ENCODE measurements at places on chromosomes 7 and 10.

DNA sequence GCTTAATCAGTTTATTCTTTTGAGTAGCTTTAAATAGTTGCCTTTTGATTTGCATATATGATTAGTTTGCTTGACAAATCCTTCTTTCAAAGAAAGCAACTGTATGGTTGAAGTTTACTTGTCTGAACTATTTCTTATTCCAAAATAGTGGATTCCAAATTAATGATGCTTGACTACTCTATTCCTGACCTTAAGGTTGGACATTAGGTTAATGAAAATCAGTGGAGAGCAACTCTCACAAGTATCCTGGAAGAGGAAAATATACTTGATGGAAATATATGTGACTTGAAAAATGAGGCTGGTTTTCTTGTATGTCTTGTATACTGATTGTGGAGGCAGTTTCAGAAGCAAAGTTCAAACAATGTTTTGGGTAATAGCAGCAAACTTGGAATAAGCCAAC, 369.2 kb upstream of the PODXL start:
- DNase-seq: no peak

DNA sequence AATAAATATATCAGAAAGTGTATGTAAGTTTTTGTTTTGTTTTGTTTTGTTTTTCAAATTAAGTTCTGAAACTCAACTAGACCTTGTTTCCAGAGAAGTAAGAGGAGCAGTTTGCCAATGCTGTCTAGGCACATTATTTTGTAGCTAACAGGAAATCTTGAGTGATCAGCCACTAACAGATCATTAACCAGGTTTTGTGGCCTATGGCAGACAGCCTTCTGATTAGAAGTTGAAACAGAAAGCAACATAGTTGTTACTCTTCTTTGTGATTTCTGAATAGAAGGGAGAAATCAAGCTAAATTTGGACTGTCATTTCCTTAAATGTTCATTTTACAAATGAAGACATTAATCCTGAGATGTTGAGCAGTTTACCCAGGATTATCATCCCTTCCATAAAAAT, 142.6 kb downstream of the PLXDC2 start:
- DNase-seq: no peak

DNA sequence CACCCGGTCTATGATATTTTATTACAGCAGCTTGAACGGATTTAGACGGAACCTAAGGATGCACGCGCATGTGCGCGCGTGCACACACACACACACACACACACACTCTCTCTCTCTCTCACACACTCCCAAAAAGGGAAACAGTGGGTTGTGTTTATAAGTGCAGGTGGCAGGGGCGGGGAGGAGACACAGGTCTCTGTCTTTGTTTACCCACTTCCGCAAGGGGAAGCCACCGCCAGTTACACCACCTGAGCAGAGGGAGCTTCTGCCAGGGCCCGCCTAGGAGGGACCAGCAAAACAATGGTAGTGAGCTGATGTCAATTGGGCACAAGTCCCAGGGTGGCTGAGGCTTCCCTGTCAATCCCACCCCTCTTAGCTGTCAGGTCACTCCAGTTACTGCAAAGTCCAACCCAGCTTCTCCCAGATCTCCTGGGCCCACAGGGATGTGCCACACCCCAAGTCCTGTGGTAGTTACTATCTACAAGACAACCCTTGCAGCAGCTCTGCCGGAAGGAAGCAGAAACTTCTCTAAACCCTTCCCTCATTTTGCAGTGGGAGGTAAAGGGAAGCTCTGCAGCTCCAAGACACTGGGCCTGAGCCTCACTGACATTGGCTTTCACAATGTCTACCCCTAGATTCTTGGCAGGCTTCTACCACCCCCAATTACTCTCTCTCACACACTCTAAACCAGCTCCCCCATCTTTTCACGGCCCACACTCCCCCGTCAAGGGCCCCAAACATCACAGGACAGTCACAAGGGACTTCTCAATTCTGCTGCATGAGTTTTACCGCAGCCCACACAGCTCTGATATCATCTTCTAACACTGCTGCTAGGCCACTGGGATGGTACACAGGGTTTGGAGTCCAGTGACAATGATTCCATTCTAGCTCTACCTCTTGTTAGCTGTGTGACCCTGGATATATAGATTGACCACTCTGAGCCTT, 17.6 kb downstream of the ANXA11 start:
- peak; percentile 75 for DNase-seq

DNA sequence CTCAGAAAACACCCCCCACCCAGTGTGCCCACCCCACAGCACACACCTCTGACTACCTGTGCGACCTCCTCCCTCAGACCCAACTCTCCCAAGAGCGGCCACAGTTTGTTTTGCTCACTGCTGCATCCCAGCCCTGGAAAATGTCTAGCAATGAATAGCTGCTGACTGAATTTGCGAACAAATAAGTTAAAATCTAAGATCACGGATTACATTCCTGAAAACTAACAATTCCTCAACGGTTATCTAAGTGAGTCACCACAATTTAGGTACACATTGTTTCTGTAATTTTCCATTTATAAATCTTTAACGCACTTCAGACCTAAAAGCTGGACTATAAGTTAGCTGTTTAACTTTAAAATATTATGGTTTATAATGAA, 235.2 kb downstream of the ZMYND11 start:
- no peak for DNase-seq

DNA sequence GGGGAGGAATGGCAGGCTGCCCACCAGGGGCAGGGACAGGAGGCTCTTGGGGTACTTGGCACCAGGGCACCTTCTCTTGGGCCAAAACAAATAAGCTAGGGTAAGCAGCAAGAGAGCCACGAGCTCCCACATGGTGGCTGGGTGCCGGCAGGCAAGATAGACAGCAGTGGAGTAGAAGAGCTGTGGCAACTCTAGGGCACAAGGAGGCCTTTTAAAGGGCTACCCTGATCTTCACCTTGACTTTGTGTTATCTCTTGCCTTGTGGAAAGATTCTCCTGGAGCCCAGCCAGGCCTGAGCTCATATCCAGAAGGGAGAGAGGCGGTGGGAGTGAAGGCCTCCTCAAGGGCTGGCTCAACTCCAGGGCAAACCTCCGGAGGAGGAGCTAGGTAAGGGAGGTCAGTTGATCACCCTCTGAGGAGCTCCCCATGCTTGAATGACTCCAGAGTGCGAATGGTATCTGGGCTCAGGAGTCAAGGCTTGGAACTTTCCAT, at the start of gene CYP17A1:
Gene CYP17A1, minus strand, starts transcription at position 184 of the 492 bp plus-strand sequence. Its CDS starts 52 bp downstream, at position 132.
- peak; percentile 50 for DNase-seq

Data from stomach (tissue), 19 donors.